CD4-positive, alpha-beta T cell treated with Interleukin-12 subunit alpha and Interleukin-12 subunit beta, for 1 hour (primary cell): ENCODE measurements at places on chromosomes 13 and 19.
A peak's percentile ranks its signal among the peaks of the same experiment; 100 is the strongest.

DNA sequence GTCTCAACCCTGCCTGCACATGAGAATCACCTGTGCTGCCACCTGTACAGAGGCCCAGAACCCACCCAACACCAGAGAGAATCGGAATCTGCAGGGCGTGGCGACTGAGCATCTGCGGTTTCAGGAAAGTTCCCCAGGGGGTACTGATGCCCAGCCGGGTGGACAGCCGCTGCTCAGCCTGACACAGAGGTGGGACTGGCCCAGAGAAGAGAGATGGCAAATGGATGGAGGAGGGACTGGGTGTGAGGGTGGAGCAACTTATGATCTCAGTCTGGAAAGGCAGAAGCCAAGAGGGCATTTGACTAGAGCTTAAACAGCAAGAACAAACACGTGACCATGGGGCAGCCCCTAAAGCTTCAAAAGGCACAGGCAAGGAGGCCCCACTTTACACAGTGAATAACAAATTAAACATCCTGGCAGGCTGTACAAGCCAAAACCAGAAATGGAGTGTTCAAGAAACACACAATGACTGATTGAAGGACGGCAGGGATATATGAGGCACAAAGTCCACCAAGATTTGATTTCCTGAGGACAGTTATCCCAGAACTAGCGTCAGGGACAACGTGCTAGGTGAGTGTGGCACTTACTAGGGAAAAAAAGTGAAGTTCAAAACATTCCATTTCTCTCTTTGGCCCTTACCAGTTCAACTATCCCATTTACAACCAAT lies 3.1 kb downstream of the RANBP3 start:
- DNase-seq = peak; percentile 46

GRCh38 chr13:50404769-50405168 lies 389.5 kb downstream of the KCNRG start:
- no peak for DNase-seq

GRCh38 chr13:85243831-85244230 lies 555.4 kb downstream of the SLITRK6 start:
- DNase-seq = no peak

DNA sequence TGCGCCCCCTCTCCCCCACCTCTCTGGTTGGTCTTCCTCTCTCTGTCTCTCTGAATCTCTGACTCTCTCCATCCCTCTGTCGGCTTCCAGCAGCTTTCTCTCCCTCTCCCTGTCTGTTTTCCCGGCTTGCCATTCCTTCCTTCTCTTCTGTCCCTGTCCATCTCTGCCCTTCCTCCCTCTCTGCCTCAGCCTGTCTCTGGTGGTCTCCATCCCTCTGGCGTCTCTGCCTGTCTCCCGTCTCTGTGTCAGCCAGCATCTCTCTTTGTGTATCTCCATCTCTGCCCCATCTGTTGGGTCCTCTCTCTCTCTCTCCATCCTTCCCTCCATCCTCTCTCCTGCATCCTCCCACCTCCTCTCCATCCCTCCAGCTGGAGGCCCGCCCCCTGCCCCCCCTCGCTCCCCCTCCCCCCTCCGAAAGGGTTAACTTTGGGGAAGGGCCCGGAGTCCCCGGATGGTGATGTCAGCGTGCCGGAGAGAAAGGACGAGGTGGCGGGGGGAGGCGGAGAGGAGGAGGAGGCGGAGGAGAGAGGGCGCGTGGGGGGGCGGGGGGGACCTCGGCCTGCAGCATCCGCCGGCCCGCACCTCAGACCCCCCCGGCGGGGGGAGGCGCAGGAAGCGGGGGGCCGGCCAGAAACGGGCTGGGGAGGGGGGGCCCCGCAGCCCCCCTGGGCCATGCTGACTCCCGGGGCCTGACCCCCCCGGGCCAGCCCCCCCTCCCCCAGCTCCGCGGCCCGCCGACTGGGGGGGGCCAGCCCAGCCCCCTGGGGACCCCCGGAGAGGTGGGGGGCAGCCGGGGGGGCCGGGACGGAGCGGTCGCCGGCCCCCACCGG lies at the start of gene BRSK1:
Gene BRSK1 (plus strand): TSS at position 450 of the 830 bp plus-strand sequence. CDS start 446 bp downstream, outside the sequence.
- DNase-seq = peak; percentile 71

DNA sequence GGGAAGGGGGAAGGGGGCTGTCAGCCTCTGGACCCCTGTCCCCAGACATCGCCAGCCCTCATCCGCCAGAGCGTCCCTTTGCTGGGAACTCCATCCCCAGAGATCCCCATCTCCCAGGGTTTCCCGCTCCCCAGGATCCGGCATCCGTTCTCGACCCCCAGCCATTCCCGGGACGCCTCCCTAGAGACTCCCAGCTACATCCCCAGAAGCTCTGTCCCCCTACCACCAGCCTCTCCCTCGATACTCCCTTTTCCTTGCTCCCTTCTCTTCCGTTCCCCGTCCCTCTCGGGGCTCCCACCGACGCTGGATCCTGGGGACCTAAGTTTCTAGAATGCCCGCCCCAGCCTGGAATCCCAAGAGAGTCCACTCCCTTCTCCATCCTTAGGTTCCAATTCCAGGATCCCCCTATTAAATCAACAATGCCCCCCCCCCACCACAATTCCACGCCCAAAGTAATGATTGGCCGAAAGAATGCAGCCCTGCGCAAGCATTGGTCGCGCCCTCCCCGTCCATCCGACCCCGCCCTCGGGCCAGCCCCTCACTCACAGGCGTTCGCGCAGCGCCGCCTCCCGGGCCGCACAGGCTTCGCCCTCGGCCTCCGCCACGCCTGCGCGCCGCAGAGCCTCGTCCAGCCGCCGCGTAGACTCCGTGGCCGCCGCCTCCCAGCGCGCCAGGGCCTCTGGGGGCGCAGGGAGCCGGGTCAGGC lies 3.2 kb downstream of the CCDC194 start:
- DNase-seq = peak; percentile 86

GRCh38 chr13:99389520-99390304 lies 82.5 kb upstream of the GPR183 start:
- DNase-seq = no peak

GRCh38 chr19:2546128-2547032 lies 70.5 kb downstream of the GADD45B start:
- no peak for DNase-seq

- peak; percentile 38 for DNase-seq
Measured at GRCh38 chr13:112688560-112689302, 1.1 kb upstream of the ATP11A start.
